H1 (cell line): ENCODE measurements at places on chromosomes 5 and 9. TPM values are rescaled to one million over a fixed set of nuclear protein-coding genes. Genes with fewer than 3 reads are reported as not detected.

GRCh38 chr9:137136881-137137607 is 1.9 kb upstream of the GRIN1 start:
- H3K36me3 ChIP-seq: no peaks in the 10 kb centered on the region
- H3K4me3 ChIP-seq: no peak overlapping the region
- no peaks in the 10 kb centered on the region for H3K4me1 ChIP-seq
- peaks cover 25% of the 10 kb centered on the region for H3K27me3 ChIP-seq
- no peak for DNase-seq
- no peak overlapping the region for H3K27ac ChIP-seq

Gene PCDHA3
- total RNA-seq: 0.67 and 0.80 TPM in 2 replicates

GRCh38 chr5:82152978-82153481 is 125.1 kb downstream of the RPS23 start:
- no peaks in the 10 kb centered on the region for H3K27me3 ChIP-seq
- 0 out of 2 replicates have a peak, but pooled peaks cover 2% of the 10 kb centered on the region for H3K4me1 ChIP-seq
- DNase-seq: no peak
- no peaks in the 10 kb centered on the region for H3K36me3 ChIP-seq
- no peak overlapping the region for H3K4me3 ChIP-seq
- H3K27ac ChIP-seq: no peak overlapping the region

GRCh38 chr9:3398232-3398648 is 127.6 kb downstream of the RFX3 start:
- DNase-seq: no peak
- no peaks in the 10 kb centered on the region for H3K4me1 ChIP-seq
- H3K27me3 ChIP-seq: no peaks in the 10 kb centered on the region
- H3K36me3 ChIP-seq: no peaks in the 10 kb centered on the region

Gene PCDHB15
- 3.9 and 4.0 TPM in 2 replicates for total RNA-seq

GRCh38 chr5:81657386-81657785 is 93.5 kb downstream of the SSBP2 start:
- H3K27ac ChIP-seq: no peak overlapping the region
- no peaks in the 10 kb centered on the region for H3K27me3 ChIP-seq
- no peaks in the 10 kb centered on the region for H3K36me3 ChIP-seq
- DNase-seq: no peak
- H3K4me1 ChIP-seq: no peaks in the 10 kb centered on the region
- no peak overlapping the region for H3K4me3 ChIP-seq

GRCh38 chr5:100595812-100596173 is 60.6 kb downstream of the FAM174A start:
- DNase-seq: no peak
- no peaks in the 10 kb centered on the region for H3K36me3 ChIP-seq
- H3K27ac ChIP-seq: no peak overlapping the region
- no peak overlapping the region for H3K4me3 ChIP-seq

DNA sequence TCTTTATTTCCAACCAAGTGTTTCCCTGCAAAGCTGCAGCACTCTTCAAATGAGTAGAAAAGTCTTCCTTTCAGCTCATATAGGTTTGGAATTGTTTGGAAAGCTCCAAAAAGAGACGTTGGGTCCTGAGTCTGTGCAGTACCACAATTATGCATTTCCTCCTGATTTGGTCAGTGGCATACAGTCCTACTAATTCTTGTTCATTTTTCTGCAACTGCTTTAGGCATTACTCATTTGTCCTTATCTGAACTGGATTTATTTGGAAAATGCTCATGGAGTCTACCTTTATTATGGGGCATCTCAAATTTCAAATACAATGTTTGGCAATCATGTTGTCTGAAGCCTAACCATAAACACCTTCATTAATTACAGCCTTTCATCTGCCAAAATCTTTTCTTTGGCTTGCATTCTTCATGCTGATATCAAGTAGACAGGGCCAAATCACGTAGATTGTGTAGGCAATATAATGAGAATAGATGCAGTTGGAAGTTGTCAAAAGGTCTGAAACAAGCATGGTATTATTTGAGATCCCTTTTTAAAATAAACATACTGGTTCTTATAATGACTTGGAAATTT is 232.8 kb downstream of the TLE1 start:
- no peak for DNase-seq
- H3K4me3 ChIP-seq: no peak overlapping the region
- no peak overlapping the region for H3K27ac ChIP-seq
- no peaks in the 10 kb centered on the region for H3K4me1 ChIP-seq
- no peaks in the 10 kb centered on the region for H3K36me3 ChIP-seq

DNA sequence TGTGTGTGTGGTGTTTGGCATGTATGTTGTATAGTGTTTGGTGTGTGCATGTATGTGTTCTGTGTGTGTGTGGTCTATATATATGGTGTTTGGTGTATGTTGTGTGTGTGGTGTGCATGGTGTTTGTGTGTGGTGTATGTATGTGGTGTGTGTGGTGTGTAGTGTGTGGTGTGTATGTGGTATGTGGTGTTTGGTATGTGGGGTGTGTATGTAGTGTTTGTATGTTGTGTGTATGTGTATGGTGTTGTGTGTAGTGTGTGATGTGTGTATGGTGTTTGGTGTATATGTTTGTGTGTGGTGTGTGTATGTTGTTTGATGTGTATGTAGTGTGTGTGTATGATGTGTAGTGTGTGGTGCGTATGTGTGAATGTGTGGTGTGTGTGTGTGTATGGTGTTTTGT is 78.8 kb downstream of the HMCN2 start:
- no peak overlapping the region for H3K27ac ChIP-seq

Gene TEX10
- total RNA-seq: 77.6 and 81.0 TPM in 2 replicates

Gene SPRY4
- total RNA-seq: 98.2 and 113 TPM in 2 replicates

Gene FAM221B
- total RNA-seq: not detected in 2 replicates

Gene QRFP
- total RNA-seq: not detected in 2 replicates

GRCh38 chr9:18427691-18428090 is 46.3 kb upstream of the ADAMTSL1 start:
- no peak overlapping the region for H3K27ac ChIP-seq
- H3K36me3 ChIP-seq: no peaks in the 10 kb centered on the region
- H3K27me3 ChIP-seq: no peaks in the 10 kb centered on the region
- no peaks in the 10 kb centered on the region for H3K4me1 ChIP-seq
- no peak overlapping the region for H3K4me3 ChIP-seq
- no peak for DNase-seq

- DNase-seq: no peak
- H3K4me3 ChIP-seq: no peak overlapping the region
- no peaks in the 10 kb centered on the region for H3K36me3 ChIP-seq
- no peak overlapping the region for H3K27ac ChIP-seq
- H3K4me1 ChIP-seq: no peaks in the 10 kb centered on the region
Measured at GRCh38 chr5:139186261-139186660, 11.9 kb downstream of the SIL1 start.

Gene PDE6A
- not detected in 2 replicates for total RNA-seq

- no peaks in the 10 kb centered on the region for H3K36me3 ChIP-seq
- no peak overlapping the region for H3K4me3 ChIP-seq
- no peak overlapping the region for H3K27ac ChIP-seq
- DNase-seq: no peak
Measured at GRCh38 chr5:61059499-61059898, 102.8 kb downstream of the SMIM15 start.

- no peaks in the 10 kb centered on the region for H3K27me3 ChIP-seq
- no peaks in the 10 kb centered on the region for H3K36me3 ChIP-seq
- H3K4me3 ChIP-seq: no peak overlapping the region
- no peak overlapping the region for H3K27ac ChIP-seq
- DNase-seq: peak; percentile 26
Measured at GRCh38 chr9:124783830-124784229, 6.9 kb downstream of the OLFML2A start.

Gene SLC45A2
- total RNA-seq: not detected in 2 replicates

- no peak overlapping the region for H3K4me3 ChIP-seq
- no peaks in the 10 kb centered on the region for H3K27me3 ChIP-seq
Measured at GRCh38 chr5:164975986-164976385, 1470.6 kb downstream of the MAT2B start.

DNA sequence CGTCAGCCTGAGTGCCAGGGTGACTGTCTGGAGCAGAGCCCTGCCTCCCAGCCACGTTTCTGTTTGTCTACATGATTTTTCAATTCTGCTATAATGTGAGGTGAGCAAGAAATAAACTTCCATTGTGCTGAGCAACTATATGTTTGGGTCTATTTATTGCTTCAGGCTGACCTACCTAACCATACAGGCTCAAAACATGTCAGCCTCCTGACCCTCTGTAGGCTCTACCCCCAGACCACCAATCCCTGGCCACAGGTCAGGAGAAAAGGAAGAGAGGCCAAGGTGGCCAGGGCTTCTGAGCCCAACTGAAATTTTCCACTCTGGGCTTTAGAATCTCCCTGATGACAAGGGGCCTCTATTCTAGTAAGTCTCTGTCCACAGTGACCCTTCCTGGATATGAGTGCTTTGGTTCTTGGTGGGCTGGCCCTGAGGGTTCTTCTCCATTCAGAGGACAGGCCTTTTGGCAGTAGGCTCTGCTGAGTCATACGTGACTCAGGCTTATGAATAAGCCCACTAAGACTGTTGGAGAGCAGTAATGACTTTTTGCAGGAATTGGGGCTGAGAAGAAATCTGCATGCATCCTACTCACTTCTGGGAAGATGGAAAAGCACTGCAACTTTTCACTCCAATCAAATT is 117.2 kb upstream of the TBCA start:
- H3K27ac ChIP-seq: no peak overlapping the region
- H3K4me1 ChIP-seq: no peaks in the 10 kb centered on the region
- DNase-seq: no peak
- no peak overlapping the region for H3K4me3 ChIP-seq
- H3K27me3 ChIP-seq: no peaks in the 10 kb centered on the region

DNA sequence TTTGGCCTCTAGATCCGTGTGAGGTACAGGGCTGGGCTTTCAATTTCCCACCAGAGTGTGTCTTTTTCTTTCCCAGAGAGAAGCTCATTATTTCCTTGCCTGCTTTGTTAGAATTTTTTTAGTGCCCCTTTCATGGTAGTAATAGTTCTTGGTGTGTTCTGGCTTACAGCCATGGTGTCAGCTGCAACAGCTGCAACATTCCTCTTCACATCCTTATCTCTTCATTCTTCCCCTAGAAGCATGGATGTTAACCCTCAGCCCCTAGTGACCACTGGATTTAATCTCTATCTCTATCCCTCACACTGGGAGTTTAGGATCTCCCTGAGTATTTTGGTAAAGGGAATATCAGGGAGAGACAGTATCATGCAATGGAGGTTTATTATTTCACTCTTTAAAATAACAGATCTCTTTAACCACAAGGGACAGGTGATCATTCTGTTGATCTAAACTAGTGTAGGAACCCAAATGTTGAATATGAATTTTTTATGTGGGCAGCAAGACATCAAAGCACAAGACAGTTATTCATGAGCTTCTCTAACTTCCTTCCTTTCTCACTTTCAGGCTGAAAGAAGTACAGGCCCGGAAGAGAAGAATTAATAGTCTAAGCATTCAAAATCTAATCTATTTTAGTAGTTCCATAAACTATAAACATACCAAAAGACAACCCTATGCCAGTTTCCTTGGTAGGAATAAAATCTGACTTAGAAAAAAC is 160.2 kb downstream of the FAM170A start:
- no peaks in the 10 kb centered on the region for H3K36me3 ChIP-seq
- no peak overlapping the region for H3K27ac ChIP-seq
- H3K27me3 ChIP-seq: no peaks in the 10 kb centered on the region
- no peak for DNase-seq
- H3K4me1 ChIP-seq: 0 out of 2 replicates have a peak, but pooled peaks cover 2% of the 10 kb centered on the region

DNA sequence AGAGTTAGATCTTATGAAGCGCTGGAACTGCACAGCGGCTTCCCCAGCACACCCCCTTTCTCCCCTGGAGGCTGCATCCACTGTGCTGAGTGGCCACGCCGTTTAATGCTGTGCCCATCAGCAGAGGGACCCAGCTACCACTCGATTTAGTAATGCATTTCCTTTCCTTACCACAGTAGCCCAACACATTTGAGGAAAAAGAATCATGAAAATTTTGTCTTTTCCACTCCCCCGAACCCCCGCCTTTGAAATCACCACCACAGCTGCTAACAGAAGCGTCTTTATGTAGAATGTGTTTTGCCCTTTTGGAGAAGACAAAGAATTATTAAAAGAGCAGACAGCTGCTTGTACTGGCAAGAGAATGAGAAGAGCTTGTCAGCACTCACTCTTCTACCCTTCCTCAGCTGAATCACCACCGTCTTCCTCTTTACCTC is 73.2 kb downstream of the ACER2 start:
- no peak for DNase-seq
- no peaks in the 10 kb centered on the region for H3K27me3 ChIP-seq
- H3K36me3 ChIP-seq: no peaks in the 10 kb centered on the region
- H3K4me1 ChIP-seq: no peaks in the 10 kb centered on the region

- H3K36me3 ChIP-seq: no peaks in the 10 kb centered on the region
- DNase-seq: no peak
- H3K4me3 ChIP-seq: no peak overlapping the region
Measured at GRCh38 chr5:79728396-79728795, 38.8 kb downstream of the CMYA5 start.

DNA sequence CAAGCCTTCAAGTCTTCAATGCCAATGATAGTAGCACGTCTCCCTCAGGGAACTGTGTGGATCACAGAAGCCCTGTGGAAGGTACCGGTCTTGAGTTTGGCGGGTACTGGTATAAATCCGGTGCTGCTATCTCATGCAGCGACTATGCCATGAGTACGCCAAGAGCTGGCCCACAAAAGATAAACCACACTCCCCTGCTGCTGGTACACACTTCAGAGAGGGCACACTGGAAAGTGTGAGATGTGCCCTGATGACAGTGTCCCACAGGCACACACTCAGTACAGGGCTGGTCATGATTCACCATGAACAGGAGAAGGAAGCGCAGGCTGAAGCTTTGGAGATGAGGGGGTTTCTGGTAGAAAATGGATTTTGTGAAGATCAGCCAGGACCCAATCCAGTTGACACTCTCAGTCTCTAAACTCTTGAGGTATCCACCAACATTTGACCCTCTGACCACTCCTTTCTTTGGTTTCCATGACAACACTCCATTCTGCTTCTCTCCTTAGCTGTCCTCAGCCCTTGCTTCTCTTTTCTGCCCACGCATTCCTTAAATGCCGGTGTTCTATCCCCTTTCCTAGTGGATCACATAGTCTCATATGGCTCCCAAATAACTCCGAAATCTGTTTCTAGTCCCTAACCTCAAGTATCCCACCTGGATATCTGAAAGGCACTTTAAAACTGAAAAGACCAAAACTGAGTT is 5.1 kb downstream of the AMACR start:
- no peak overlapping the region for H3K27ac ChIP-seq
- peaks cover 4% of the 10 kb centered on the region for H3K4me1 ChIP-seq
- H3K27me3 ChIP-seq: no peaks in the 10 kb centered on the region
- H3K4me3 ChIP-seq: no peak overlapping the region
- no peak for DNase-seq

Gene CDKN2B-AS1
- total RNA-seq: not detected in 2 replicates

GRCh38 chr9:130846487-130847305 is 11.6 kb downstream of the ABL1 start:
- H3K27me3 ChIP-seq: no peaks in the 10 kb centered on the region
- peak overlapping the region; percentile 62 for H3K27ac ChIP-seq
- H3K4me1 ChIP-seq: peaks cover 26% of the 10 kb centered on the region
- H3K4me3 ChIP-seq: no peak overlapping the region

GRCh38 chr5:5359618-5360017 is 62.9 kb upstream of the ICE1 start:
- no peak overlapping the region for H3K4me3 ChIP-seq
- no peaks in the 10 kb centered on the region for H3K27me3 ChIP-seq
- no peaks in the 10 kb centered on the region for H3K4me1 ChIP-seq

- H3K4me1 ChIP-seq: no peaks in the 10 kb centered on the region
- H3K4me3 ChIP-seq: no peak overlapping the region
- DNase-seq: no peak
- no peak overlapping the region for H3K27ac ChIP-seq
Measured at GRCh38 chr5:124683917-124684555, 62.4 kb downstream of the ZNF608 start.
